H1 (cell line): ENCODE measurements at places on chromosomes 11 and 22.
A peak's percentile ranks its signal among the peaks of the same experiment; 100 is the strongest.

GRCh38 chr11:115180272-115180671 is 323.9 kb downstream of the CADM1 start:
- no peak for DNase-seq

DNA sequence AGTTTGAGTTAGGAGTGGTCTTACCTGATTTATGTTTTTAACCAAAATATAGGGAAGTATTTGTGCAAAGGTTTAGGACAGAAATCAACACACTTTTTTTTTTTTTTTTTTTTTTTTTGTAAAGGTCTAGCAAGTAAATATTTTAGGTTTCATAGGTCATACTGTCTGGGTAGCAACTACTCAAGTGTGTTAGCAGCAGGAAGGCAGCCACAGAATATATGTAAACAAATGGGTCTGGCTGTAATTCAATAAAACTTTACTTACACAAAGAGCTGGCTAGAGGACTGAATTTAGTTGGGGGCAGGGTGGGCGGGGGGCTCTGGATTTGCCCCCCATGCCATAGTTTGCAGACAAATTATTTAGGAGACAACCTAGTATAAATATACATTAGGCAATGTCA is 510.4 kb downstream of the NELL1 start:
- no peak for DNase-seq

DNA sequence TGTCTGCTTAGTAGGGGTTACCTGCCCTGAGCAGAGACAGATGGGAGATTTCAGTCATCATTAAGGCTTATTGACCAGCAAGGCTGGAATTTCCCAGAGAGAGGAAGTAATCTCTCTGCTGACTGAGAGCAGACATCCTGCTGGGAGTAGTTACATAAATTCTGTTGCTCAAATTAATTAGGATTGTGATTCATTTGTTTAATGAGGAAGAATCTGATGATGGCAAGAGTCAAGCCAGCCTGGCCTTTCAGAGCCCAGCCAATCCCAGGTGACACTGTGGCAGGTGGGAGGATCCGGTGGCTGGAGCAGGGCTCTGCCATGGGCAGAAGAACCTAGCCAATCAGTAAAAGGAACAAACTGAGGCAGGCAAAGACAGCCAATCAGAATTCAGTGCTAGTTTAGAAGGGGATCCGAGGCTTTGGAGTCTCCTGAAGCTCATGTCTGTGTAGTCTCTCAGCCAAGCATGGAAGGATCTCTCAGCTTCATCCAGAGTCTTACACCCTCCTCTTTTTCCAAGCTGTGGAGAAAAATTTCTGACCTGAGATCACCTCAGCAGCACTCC is 61.2 kb upstream of the CHST1 start:
- DNase-seq: no peak

DNA sequence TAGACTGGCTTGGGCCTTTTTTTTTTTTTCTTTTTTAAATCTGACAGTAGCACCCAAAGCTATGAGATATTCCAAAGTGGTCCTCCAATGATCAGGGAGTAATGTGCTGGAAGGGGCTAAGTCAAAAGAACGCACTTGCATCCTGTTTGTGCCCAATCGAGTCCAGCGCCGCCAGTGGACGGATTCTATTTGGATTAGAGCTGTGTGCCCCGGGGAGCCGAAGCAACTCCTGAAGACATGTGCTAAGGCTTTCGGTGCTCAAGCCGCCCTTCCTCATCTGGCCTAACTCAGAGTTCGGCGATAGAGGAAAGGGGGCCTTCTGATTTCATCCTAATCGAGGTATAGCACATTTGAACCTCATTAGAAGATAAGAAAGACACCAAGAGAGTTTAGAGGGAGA is 147.8 kb upstream of the NECTIN1 start:
- DNase-seq: no peak

GRCh38 chr22:21736084-21736642 is 569 bp upstream of the YPEL1 start:
- DNase-seq: no peak

GRCh38 chr22:33873186-33873585 is 47.1 kb downstream of the LARGE1 start:
- no peak for DNase-seq

DNA sequence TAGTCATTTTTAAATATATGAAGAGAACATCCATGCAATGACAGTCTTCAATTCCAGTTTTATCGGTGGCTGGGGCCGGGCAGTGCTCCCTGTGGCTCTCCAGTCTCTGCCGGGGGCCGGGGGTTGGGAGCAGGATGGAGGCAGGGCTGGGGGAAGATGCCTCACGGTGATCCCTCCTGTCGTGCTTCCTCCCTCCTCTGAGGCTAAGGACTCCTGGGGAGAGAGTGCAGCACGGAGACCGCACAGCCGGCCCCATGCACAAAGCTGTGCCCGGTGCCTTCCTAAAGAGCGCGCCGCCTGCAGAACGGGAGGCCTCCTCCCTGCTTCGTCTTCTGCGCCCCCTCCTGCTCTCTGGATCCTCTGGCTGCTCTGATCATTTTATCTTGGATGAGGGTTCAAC is 20.5 kb downstream of the GAL start:
- peak; percentile 34 for DNase-seq

DNA sequence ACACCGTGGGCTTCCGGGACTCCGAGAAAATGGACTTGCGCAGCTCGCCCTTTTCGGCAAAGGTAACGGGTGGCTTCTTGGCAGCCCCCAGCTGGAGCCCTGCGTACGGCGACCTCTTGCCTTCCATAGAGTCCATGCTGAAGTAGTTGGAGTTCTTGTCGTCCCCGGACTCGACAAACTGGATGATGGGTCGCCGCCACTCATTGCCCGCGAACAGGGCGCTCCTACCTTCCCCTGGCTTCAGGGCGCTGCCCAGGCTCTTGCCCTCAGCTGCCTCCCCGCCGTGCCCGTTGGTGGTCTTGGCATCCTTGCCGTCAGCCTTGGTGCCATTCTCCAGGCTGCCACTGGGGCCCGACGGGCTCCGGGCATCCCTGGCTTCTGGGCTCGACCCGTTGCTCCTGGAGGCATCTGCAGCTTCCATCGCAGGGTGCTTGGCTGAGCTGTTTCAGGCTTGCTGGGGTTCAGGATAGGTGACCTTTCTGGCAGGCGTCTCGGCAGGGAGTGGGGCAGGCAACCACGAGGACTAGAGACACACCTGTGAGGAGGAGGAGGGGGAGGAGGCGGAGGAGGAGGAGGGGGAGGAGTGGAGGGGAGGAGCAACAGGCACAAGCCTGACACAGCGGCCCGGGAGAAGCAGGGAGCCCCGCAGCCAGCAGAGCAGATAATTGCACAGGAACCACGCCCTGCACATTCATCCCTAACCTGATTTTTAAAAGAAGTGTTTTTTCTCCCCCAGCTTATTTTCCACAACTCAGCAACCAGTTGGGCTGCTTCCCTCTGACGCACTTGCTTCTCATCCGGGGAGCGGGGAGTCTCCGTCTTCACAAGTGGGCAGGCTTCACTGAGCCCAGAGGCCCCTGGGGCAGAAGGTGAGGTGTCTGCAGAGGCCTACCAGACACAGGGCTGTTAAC is at the start of gene TRIM29:
TRIM29 (minus strand) TSS at position 503 of the 911 bp plus-strand sequence; CDS start at position 421, 82 bp downstream.
- peak; percentile 59 for DNase-seq

DNA sequence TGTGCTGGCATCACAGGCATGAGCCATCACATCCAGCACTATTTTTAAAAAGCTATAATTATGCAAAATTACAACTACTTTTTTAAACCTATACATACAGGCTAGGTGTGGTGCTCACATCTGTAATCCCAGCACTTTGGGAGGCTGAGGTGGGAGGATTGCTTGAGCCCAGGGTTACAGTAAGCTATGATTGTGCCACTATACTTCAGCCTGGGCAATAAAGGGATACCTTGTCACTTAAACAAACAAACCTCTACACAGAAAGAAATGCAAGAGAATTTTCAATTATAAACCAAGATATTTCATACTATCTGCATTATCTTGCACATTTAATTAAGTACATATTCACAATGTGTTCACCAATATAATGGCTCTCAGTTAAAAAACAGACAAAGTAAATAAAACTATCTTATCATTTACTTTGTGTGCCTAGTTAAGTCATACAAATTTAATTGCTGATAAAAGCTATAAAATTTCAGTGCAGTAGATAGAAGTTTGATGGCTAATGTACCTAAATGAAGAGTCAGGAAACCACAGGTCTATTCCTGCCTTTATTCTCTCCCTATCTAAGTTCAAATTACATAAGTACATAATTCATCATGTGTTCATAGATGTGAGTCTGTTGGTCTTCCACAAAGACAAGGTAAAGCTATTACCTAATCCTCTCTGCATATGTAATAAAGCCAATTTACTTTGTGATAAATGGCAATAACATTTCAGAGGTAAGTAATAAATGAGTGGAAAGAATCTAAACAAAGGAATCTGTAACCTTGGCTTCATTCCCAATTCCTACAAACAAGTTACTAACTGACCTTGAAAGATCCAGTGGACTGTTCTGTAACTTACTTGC is 9.0 kb upstream of the RDX start:
- no peak for DNase-seq

GRCh38 chr11:125155100-125155444 is 9.5 kb upstream of the PKNOX2 start:
- no peak for DNase-seq

DNA sequence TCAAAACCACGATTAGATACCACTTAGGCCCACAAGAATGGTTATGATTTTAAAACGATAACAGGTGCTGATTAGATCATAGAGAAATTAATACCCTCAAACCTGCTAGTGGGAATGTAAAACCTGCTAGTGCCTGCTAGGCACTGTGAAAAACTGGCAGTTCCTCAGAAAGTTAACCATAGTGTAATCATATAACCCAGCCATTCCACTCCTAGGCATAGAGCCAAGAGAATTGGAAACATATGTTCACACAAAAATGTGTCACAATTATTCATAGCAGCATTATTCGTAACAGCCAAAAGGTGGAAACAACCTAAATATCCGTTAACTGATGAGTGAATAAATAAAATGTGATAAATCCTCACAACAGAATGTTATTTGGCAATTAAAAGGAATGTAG is 122.2 kb upstream of the SYN3 start:
- no peak for DNase-seq

DNA sequence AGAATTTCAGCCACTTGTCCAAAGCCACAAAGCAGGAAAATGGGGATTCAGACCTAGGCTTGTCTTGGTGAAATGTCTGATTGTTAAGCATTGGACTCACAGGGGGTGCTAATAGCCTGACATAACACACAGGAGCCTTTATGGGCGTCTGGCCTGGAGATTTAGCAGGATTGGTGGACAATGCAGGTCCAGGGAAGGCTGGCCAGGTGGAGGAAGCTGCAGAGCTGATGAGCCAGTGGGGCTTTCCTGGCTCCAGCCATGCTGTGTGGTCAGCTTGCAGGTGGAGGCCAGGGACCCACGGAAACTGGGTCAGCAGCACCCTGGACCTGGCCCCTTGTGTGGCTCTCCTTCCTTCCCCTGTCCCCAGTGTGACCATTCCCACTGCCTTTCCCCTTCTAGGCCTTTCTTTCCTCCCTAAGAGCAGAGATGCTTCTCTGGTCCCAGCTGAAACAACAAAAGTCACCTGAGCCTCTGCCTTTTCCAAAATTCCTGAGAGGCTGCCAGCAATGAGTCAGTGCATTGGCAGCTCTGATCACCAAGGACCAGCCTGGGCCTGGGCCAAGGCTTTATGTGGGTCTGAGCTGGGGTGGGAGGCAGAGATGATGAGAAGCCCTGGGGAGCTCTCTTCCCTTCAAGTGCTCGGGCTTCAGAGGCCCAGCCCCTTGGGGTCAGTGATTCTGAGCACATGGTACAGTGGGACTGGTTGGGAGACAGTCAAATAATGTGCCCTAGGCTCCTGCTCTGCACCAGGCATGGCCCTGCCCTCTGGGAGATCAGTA is 85.2 kb downstream of the CCDC81 start:
- DNase-seq: no peak

GRCh38 chr11:82872377-82873150 is 27.7 kb downstream of the PRCP start:
- no peak for DNase-seq

GRCh38 chr11:130473795-130474377 is 25.4 kb downstream of the ADAMTS15 start:
- peak; percentile 41 for DNase-seq

- no peak for DNase-seq
Observed at GRCh38 chr11:119396835-119397234, 15.3 kb upstream of the USP2 start.

- no peak for DNase-seq
Observed at GRCh38 chr11:2593393-2593950, 106.3 kb downstream of the KCNQ1OT1 start.

DNA sequence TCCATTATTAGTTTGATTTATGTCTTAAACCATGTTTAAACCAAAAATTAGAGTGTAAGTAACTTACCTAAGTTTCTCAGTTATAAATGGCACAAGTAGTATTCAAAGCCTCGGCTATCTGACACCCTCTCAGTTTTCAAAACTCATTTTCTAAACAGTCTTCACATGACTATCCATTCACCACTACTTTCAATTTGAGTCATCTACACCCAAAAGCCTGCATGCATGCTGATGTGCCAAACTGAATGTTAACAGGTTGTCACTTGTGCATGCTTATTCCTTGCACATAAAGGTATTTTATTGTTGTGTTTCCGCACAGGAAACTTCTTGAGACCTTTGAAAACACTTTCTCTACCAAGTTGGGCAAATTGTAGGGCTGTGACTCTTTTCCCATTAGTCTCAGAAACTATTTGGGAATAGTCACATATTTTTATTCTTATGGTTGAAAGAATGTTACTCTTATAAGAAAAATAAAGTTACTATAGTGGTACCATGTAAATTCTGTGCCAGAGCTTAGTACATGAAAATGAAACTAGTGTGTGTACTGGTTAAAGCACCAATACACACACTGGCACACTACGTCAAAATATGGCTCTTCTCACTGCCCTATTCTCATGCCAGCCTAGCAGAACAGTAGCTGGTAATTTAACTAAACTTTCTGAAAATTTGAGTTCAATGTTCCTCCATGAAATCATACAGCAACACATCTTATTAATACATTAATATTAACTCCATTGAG is 2.2 kb upstream of the OR51E2 start:
- DNase-seq: no peak

DNA sequence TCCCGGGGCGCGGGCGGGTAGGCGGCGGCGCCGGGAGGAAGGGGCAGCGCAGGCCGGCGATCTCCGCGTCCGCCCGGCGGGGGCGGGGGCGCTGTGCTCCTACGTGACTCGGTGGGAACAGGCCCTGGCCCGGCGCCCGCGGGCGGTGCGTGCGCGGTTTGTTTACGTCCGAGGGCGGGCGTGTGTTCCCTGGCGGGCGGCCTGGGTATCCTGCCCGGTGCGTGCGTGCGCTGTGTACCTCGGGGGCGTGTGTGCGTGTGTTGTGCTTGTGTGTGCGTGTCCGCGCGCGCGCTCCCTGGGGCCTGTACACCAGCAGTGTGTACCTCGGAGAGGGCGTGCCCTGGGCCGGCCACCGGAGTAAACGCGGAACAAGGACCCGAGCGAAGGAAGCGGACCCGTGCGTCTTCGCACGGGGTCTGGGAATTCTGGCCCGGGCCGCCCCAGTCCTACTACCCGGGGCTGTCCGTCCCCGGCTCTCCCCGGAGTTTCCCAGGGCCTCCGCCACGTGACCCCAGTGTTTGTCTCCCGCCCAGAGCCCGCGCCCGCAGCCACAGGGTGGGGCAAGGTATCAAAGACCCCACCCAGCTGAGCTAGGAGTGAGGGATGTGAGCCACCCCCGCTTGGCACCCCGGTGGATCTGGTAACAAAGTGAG is 769 bp downstream of the MAFF start:
- DNase-seq: no peak

- DNase-seq: no peak
Observed at GRCh38 chr11:69369945-69370344, 76.0 kb downstream of the MYEOV start.
